ENCODE measurements at places on chromosomes 1 and 21.

GRCh38 chr1:71156590-71156989 lies 75.8 kb upstream of the ZRANB2 start:
- no peak for DNase-seq

- DNase-seq: no peak
Observed at GRCh38 chr1:72435025-72435424, 152.7 kb upstream of the NEGR1 start.

- no peak for DNase-seq
Observed at GRCh38 chr21:20443558-20444155, 554.6 kb upstream of the NCAM2 start.

DNA sequence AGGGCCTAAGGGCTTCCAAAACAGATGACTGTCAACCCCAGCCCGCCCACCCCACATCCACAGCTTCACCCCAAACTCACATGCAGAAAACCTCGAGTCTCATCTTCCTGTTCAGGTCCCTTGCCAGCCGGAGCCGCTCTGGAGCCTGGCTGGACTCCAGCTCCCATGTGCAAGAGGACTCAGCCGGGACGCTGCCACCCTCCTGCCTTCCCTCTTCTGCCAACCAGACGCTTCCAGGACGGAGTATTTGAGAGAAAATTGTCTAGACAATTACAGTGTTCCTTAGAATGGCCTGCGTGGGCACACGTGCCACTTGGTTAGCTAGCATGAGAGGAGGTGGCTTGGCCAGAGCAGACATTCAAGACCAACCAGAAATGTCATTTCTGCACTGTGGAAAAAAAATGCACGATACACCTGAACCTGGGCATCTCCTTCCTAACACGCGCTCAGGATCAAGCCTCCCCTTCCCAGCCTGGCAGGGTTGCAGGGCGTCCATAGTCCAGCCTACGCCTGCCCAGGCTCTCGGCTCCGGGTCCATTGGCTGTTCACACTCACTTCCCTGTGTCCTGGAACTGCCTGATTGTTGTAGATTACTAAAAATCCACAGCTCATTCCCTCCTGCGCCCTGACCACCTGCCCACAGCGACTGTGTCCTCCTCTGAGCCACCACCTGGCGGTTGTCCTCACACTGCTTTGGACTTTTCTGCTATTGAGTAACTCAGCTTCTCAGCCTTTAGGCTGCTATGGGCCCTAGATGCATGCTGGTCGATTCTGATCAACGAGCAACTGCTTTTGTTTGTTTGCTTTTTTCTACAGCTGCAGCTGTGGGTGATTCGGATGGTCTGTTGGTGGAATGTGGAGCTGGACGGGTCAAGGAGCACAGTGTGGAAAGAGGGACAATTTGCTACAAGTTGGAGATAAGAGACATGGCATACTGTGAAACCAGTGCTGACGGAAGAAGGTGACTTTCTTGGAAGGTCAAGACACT lies at the start of gene CLDN14:
Gene CLDN14, minus strand, starts transcription at position 708 of the 988 bp plus-strand sequence. CDS start 18,427 bp downstream, outside the sequence.
- DNase-seq: no peak

- DNase-seq: no peak
Observed at GRCh38 chr1:159647616-159648015, 60.0 kb downstream of the APCS start.

GRCh38 chr1:30879126-30879786 lies 29.3 kb downstream of the SDC3 start:
- DNase-seq: no peak

DNA sequence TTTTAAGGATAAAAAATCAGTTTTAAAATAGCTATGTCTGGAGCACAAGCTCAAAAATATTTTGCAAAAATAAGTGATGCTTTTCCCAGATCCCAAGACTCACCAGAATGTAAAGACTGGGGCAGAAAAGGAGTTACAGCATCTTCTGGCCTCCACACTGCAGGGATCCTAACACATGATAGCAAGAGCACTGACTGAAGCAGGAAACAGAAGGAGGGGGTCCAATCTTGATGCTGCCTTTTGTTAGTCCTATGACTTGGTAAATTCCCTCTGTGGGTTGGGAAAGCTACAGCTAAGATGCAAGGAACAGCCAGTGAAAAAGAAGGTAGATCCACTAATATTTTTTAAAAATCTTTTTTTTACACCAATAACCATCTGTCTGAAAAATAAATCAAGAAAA lies 54.2 kb upstream of the TNR start:
- DNase-seq: no peak

DNA sequence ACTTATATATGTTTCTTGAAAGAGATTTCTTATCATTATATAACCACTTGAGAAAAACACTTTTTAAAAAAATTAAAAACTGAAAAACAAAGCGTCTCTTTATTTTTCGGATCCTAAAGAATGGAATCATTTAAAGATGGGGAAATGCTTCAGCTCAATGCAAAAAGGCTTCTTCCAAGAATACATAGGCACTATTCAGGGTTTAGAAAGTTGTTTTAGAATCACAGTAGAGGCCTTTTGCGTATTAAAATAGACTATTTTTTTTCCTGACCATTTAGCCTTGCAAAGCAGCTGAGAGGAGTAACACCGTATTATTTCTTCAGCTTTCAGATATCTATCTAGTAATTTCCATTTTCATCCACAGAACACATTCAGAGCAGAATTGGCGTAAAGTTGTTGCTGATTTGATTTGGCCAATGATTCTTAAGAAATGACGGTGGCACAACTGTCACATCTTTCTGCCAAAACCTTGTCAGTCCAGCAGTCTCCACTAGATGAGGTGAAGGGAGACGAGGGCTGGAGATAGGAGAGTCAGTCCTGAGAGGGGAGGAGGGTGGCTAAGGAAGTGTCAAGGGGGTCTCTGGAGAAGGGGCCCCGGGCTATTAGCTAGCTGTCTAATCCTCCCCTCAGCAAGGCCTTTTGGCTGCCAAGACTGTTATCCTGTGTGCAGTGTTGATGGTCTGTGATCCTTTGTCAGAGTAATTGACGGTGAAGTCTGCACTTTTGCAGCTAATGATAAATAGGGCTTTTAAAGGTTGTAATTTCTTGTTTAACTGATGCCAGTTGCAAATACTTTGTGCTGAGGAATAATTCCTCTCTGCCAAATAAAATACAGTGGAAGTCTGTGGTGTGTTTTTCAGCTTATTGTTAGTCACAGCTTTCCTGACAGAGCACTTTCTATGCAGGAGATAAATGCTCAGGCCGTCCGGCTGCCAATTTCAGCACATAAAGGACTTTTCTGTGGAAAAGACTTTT lies 34.7 kb downstream of the PRRX1 start:
- no peak for DNase-seq

DNA sequence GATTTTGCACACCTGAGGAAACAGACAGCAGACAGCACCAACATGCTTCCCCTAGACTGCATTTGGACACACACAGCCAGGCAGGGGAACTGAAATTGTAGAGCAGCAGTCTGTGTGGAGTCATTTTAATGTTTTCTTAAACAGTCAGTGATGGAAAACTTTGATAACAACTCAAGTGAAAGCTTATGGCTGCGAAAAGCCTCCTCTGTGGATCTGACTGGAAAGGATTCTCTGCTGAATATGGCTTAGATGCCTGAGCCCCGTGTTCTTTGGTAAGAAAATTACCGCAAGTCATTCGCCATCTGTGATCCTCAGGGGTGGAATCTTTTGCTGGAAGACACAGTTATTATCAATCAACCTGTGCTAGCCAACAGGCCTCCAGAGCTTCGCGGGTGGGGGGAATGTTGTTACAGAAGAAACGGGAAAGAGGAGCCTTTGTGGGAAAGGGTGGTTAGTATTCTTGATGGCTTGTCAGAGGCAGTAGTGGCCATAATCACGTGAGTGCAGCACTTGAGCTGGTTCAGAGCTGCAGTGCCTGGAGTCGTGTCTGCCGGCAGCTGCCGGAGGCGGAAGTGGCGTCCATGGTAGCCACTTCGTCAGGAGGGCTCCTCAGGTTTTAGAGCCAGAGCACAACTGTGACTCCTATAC lies 204.7 kb downstream of the ST6GALNAC3 start:
- DNase-seq: no peak

GRCh38 chr1:17521946-17522612 lies 17.4 kb upstream of the ARHGEF10L start:
- no peak for DNase-seq

DNA sequence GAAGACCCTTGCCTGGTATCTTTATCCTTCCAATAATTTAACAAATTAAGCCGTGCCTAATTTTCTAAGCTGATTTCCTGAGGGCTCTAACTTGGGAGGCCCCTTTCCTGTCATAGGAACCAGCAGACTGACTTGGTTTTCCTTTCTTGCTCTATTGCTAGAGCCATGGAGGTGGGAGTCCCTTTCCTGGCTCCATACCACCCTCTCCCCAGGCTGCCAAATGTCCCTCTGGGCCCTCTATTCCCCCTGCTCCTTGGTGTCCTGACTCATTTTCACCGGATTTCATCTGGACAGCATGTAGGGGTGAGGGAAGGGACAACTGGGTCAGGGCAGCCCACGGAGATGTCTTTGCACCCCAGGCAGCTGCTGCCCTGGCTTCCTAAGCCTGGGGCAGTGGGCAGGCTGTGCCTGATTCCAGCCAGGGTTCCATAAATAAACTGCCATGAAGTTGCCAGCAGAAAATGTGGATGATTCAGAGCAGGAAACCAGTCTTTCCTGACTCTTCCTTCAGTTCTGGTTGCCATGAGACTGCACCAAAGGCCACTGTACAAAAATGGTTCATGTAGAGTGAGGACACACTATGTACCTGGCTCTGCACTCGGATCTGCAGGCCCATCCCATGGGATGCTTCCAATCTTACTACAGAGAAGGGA lies 38.0 kb upstream of the SERBP1 start:
- DNase-seq: no peak

DNA sequence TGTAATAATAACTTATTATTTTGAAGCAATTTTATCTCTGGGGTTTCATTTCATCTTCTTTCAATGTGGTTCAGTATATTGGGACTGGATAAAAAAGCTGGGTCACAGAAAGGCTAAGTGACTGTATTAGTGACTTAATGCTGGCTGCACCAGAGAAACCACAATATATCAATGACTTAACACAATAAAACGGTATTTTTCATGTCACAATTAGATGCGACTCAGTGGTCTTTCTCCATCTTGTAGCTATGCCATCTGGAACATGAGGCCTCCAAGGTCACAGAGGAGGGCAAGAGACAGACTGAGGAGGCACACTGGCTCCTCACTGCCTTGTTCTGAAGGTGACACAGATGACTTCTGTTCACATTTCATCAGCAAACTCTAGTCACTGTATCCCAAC lies 26.0 kb upstream of the KCNA3 start:
- DNase-seq: no peak

DNA sequence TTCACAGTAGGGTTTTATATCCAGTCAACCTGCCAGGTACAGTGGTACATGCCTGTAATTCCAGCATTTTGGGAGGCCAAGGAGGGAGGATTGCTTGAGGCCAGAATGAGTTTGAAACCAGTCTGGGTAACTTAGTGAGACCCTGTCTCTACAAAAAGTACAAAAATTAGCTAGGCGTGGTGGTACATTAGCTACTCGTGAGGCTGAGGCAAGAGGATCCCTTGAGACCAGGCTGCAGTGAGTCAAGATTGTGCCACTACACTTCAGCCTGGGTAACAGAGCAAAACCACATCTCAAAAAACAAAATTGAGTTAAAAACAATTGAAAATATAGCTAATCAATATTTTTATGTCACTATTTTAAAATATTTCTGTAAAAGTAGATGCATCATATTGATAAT lies 33.2 kb downstream of the DDI2 start:
- no peak for DNase-seq

DNA sequence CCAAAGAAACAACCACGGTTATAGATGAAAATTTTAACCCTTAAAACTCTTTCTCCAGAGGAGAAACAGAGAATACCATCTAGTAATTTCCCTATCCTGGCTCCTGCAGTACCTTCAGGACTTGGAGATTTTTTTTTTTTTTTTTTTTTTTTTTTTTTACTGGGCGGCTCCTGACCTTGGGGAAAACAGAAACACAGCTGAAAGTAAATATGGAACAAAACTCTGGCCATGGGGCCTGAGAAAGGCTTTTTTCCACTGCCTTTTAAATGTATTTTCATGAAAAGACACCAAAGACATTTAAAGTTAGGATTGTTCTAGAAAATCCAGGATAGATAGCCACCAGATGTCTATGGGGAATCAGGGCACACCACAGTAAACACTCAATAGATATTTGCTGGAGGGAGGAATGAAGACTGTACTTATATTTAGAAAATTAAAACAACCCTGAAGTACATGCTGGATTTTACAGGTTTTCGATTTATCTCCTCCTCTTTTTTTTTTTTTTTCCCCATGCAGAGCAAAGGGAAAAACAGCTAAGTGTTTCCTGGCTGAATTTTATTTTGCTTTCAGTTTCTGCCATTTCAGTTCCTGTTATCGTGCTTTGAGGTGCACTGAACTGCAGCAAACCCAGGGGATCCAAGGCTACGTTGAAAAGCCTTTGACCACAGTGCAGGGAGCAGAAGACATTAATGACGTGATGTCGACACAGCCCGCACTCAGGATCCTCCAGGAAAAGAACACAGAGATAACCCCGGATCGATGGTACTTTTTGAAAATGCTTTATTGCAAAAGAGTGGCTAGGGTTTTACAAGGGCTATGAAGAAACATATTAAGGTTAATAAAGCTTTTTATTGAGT lies 35.7 kb upstream of the CNN3 start:
- DNase-seq: no peak

GRCh38 chr1:57204942-57205787 lies 218.7 kb downstream of the DAB1 start:
- DNase-seq: no peak

- no peak for DNase-seq
Observed at GRCh38 chr1:76769911-76770310, 97.4 kb upstream of the ST6GALNAC5 start.

DNA sequence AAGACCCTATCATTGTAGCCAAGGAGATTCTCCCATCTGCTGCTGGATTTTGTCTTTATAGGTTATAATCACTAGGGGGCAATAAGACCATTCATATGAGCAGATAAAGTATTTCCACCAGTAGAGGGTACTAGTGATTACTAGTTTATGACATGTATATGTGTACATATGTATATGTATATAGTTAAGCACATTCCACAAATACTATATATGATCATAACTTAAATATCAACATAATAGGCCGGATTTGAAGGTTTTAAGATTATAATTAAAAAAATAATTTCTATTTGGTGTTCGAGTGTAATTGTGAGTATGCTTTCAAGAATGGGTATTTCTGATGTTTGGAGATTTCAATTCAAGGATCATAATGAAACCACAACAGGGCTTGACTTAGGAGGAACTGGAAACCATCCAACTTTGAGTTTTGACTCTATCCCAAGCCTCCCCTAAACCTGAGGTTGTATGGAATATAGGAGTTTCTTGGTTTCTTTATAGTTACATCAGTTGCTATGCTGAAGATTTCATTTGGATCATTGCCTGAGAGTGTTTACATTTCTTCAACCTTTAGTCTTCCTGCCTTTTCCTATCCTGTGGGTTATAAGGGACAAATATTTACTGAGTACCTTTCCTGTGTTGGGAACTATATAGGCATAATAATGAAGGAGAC lies 16.9 kb downstream of the TCEANC2 start:
- no peak for DNase-seq

GRCh38 chr1:14184454-14184853 lies 414.0 kb upstream of the KAZN start:
- no peak for DNase-seq

DNA sequence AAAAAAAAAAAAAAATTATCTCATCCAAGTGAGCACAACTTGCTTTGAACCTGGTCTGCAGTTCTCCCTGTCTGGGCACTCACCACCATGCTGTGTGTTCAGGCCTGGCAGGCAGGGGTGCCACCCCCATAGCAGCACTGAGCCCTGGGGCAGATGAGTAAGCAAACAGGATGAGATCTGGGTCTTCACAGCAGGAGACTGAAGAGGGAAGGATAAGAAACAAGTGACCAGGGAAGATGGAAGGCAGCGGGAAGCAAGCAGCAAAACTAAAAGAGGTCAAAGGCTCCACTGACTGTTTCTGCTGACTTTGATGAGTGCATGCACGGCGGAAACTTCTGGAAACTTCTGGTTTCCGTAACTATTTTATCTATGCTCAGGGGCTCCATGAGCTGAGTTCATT lies 133.5 kb upstream of the SOD1 start:
- no peak for DNase-seq

Data from stimulated activated CD8-positive, alpha-beta memory T cell treated with anti-CD3 and anti-CD28 coated beads, Interleukin-7, amount 100 ng/mL, for 1 hour (primary cell).